ENCODE measurements at places on chromosomes 2 and 18.

GRCh38 chr2:215637651-215638050 is 201.8 kb upstream of the FN1 start:
- no peak for DNase-seq

DNA sequence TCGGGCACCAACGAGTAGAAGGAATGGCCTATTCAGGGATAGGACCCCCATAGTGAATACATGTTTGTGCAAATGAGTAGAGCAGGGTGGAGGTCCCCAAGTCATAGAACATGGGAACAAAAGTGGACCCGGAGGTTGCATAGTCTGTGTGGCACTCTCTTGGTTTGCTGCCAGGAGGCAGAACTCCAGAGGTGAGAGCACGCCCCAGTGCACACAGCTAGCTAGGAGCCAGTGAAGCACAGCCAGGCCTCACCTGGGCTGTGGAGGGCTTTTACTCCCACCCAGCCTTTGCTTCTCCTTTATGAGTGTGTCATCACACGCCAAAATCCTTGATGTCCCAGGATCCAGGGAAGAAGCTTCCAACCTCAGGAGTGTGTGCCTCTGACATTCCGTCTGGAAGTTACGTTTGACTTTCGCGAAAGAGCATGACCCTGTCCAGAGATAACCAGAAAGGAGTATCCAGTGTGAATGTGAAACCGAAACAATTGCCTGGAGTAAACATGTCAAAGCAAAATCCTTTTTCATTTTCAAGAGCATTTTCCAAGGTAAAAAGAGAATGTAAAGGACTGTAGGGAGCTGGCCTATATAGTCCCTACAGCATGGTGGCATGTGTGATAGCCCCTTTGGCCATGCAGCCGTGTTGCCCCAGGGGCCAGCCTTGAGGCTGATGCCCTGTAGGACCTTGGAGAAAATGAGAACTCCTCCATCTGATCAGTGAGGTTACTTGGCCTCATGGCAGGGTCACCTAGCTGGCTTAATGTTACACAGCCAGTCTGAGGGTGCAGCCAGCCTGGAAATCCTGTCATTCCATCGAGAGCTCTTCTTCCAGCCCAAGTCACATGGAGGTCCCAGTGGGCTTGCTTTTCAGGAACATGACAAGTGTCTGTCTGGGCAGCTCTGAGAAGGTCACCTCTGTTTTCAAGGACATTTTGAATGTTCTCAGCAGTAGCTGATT is 8.8 kb downstream of the TRIB2 start:
- DNase-seq: no peak

DNA sequence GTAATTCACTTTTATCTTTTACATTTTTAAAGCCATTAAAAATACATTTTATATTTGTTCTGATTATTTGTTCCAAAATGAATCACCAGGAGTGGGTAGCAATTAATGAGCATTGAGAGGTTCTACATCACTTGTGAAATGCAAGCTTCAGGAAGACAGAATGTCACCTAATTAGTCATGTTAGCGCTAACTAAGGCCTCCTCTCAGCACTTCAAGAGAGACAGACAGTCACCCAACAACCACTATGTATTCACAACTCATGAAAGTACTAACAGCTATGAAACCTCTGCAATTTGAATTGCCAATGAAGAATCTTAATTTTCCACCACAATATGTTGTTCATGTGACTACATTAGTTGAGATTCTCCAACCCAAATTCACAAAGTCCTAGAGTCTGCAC is 611.0 kb downstream of the KCNJ3 start:
- no peak for DNase-seq

DNA sequence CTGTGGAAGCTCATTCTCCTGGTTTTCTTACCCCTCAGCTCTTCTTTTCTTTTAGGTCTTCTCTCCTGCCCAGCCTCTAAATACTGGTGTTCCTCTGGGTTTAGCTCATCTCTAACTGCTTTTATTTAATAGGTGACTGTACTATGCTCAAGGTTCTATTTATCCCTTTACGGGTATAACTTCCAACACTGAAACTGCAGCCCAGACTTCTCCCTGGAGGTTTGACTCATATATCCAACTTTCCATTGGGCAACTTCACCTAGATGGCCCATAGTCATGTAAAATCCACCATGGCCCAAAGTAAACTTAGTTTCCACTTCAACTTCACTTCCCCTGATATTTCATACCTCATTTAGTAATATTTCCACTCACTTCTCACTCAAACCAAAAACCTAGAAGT is 273.1 kb downstream of the PLCL1 start:
- DNase-seq: no peak

DNA sequence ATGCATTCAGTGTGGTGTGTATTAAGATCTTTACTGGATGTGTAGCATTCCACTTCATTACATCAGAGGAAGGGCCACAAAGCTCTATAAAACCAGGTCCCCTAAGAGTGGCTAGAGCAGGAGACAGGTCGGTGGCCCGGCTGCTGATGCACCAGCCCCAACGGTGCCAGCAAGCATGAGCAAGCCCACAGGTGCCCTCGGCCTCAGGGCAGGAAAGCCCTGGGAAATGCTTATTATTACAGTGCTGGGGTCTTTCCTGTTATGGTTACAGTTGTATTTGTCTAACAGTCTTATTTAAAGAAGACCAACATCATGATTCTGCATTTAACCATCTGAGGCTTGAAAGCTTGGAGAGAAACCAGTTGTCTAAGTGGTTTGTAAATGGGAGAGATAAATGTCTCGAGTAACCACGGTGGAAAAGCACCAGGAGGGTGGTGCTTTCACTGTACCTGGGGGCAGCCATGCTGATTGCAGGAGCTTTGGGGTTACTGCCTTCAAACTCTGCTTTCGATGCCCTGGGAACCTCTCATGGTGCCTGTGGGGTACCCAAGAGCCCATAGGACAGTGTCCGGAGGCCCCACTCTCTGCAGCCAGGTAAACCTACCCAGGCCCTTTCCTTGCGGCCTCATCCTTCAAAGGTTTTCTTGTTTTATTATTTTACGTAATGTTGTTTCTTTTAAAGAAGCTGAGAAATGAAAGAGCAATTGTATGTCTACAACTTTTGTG is 133.1 kb downstream of the SH3RF3 start:
- no peak for DNase-seq

DNA sequence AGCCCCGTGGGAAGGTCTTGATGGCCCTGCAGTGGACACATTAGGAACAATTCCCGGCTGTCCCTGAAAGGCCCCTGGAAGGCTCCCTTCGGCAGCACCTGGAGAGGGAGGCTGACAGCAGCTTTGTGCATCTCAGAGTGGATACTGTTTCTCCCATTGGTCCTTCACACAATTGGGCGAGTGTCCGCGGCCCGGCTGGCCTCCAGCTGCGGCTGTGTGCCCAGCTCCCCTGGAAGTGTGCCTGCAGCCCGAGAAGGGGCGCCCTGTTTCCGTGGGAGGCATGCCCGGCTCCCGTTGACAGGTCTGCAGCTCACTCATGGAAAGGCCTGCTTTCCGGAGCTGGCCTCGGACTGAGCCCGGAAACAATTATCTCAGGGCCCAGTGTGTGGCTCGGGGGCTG is 103.7 kb downstream of the LPIN1 start:
- no peak for DNase-seq

DNA sequence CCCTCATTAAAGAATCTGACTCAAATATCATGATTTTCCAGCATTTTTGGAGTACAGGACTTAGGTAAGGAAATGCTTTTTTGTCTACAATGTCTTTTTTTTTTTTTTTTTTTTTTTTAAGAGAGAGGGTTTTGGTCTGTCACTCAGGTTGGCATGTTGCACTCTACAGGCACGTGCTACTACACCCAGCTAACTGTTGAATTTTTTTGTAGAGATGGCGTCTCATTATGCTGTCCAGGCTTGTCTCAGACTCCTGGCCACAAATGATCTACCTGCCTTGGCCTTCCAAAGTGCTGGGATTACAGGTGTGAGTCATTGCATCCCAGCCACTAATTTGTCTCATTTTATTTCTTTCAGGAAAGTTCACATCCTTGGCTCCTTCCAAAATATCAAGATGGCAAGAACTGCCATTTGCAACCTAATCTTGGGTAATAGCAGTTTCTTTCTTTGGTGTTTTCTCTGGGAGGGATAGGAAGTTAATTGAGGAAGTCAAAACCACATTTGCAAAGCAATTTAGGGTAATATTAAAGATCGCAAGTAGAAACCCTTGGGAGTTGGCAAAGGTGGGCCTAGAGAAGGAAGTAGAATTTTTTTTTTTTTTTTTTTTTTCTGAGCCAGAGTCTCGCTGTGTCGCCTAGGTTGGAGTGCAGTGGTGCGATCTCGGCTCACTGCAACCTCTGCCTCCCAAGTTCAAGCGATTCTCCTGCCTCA is 15.5 kb downstream of the PNO1 start:
- DNase-seq: no peak

DNA sequence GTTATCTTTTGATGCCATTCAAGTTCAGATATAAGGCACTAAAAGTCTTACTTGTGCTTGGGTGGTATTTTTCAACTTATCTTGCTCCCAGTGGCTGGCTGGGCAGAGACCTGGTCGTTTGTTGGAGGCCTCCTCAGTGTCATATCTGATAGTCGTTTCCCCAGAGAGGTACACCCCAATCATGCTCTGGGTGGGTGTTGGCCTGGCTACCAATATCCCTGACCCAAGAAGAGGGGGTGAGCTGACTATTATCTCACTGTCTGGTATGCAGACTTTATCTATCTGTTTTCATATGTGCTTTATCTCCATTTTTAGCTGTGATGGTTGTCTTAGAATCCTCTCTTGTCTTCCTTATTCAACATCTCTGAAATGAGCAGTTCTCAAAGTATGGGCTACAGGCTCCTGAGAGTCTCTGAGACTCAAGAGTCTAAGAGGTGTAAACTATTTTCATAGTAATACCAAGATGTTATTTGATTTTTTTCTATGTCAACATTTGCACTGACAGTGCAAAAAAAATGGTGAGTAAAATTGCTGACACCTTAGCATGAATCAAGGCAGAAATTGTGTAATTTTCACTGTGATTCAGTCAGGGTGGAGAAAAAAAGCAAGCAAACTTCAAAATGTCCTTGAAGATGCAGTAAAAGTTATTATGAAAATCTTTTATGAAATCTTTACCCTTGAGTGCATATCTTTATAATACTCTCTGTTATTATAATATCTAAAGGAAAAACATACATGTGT is 12.3 kb upstream of the PLEK start:
- DNase-seq: no peak
